Neural crest cell (in vitro differentiated cells): ENCODE measurements at places on chromosomes 11 and 22. TPM values are rescaled to one million over a fixed set of nuclear protein-coding genes. Genes with fewer than 3 reads are reported as not detected.

Gene HBD
- total RNA-seq, result not detected in 2 replicates

GRCh38 chr11:122045181-122045586 lies 70.8 kb downstream of the BLID start:
- no peak for DNase-seq

GRCh38 chr11:123700772-123701171 lies 40.7 kb downstream of the ZNF202 start:
- DNase-seq, result no peak

DNA sequence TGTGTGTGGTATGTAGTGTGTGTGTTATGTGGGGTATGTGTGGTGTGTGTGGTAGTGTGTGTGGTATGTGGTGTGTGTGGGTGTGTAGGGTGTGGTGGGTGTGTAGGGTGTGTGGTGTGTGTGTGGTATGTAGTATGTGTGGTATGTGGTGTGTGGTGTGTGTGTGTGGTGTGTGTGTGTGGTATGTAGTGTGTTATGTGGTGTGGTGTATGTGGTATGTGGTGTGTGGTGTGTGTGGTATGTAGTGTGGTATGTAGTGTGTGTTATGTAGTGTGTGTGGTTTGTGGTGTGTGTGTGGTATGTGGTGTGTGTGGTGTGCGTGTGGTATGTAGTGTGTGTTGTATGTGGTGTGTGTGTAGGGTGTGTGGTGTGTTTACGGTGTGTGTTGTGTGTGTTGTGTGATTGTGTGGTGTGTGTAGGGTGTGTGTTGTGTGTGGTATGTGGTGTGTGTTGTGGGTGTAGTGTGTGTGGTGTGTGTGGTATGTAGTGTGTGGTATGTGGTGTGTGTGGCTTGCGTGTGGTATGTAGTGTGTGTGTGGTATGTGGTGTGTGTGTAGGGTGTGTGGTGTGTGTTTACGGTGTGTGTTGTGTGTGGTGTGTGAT lies 4.2 kb upstream of the PPP6R2 start:
- no peak for DNase-seq

- DNase-seq, result no peak
Observed at GRCh38 chr11:32213223-32213622, 122.3 kb downstream of the RCN1 start.

DNA sequence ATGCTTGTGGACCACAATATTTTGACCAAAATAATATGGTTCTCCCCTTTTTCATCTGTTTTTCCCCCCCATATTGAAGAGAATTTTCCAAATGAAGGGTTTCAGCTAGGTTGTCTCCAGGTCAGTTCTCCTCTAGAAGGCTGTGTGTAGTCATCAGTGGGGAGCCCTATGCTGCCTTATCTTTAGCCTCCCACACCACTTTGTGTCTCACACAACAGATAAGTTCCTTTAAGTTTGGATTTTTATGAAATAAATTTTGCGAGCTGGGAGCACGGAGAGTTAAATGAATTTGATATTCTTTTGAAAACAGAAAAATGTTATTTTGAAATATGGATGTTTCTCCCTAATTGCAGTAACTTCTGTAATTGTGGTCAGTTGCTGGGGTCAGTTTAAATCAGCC lies 28.9 kb downstream of the PAX6 start:
- DNase-seq, result no peak

- DNase-seq, result no peak
Observed at GRCh38 chr11:117734601-117735024, 62.4 kb downstream of the DSCAML1 start.

Gene GAS2
- 3.3 and 3.4 TPM in 2 replicates for total RNA-seq

- DNase-seq, result no peak
Observed at GRCh38 chr11:101166038-101166437, 36.4 kb upstream of the PGR start.

Gene LRRC4C
- 5.2 and 5.5 TPM in 2 replicates for total RNA-seq

DNA sequence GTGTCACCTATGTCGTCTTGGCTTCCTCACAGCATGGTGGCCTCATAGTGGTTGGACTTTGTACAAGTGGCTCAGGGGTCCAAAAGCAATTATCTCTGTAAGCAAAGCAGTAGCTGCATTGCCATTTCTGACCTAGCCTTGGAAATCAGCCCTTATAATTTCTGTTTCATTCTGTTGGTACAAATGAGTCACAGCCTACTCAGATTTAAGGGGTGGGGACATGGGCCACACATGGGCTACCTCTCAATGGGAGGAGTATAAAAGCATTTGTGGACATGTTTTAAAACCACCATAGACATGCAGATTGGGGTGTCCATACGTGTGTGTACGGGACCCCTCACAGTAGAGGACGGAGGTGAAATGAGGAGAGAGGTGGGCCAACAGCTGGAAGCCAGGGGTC lies 41.6 kb downstream of the CHRDL2 start:
- DNase-seq, result no peak

- DNase-seq, result no peak
Observed at GRCh38 chr11:26993965-26994457, at the start of gene FIBIN. FIBIN (plus strand) TSS chr11:26994112; CDS start chr11:26994527, 415 bp downstream.

DNA sequence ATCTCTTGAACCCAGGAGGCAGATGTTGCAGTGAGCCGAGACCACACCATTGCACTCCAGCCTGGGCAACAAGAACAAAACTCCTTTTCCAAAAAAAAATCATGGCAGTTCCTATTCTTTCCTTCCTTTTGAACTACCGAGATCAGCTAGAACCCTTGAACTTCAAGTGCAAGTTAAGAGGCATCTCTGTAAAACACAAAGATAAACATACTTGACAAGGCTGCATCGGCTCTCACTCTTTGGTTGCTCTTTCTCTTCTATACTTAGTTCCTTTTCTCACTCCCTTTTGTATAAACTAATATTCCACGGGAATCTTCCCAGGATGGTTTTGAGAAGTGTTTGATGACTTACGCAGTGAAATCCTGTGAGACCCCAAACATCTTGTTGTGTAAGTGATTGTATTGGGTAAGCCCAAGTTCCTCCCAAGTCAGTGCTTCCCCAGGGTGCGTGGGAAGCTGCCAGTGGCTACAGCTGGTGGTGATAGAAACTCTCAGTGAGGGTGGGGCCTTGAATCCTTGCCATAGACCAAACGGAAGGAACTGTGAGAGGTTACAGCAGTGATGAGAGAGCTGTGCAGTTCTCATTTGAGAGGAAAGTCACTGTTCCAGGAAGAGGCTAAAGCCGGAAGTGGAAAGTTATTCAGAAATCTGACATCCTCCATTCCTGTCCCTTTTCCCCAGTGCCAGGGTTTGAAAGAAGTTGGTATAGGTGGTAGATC lies 24.1 kb upstream of the CDC42EP2 start:
- DNase-seq, result no peak

DNA sequence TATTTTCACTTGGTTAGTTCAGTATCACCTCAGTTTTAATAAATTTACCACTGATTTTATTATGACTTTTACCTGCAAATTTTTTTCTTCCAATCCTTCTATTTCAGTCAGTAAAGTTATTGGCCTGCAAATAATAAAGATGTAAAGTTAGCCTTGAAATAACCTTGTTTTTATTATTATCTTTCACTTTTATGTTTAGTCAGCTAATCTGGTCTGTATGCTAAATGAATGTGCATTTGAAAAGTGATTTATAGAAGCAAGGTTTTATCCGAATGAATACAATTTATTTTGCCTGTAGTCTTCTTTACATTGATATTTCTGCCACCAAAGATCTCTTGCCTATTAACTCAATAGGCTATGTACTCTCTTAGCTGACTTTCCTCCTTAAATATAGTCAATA lies 425.7 kb downstream of the CNTN5 start:
- DNase-seq, result no peak

DNA sequence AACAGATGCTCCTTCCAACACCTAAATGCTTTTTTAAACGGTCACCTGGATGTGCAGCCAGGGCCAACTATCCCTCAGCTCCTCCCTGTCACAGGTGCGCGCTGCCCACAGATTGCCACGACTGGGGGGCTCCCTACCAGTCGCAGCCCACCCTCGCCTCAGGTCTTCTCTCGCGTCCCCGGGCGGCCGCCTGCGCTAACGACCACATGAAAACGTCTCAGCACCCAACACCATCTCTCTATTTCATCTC lies 469 bp downstream of the ZBED5 start:
- no peak for DNase-seq

DNA sequence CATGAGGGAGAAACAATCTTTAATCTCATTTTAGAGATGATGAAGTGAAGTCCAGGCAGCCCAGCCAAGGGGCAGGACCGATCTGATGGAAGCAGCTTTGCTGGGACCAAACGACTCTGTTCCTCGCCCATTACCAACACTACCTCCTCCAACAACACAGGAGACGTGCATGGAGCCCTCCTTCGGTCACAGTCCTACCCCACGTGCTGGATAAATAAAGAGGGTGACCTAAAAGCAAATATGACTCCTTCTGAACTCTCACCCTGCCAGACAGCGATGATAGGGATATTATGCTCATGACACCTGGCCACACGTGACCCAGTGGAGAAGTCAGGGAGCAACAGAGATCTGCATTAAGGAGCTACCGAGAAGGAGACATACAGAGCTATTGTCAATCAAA lies 26.0 kb downstream of the SCGB1A1 start:
- DNase-seq, result no peak

DNA sequence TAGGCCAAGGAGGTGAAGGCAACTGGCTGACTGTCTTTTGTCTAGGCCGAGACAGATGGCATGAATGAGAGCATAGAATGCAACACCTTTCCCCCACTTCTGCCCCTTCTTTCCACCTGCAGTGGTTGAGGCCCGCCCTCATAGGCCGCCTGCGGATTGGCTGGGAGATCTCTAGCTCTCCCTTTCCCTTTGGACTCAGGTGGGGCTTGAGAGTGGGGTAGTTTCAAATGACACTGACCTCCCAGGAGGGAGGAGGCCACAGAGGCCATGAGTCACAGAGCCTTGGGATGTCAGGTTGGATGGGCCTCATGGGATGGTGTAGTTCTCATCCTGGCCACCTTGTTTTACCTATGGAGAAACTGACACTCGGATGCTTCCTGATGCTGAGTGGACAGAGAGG lies 9.1 kb downstream of the MICAL2 start:
- no peak for DNase-seq

Gene OR52E8
- total RNA-seq, result not detected in 2 replicates

DNA sequence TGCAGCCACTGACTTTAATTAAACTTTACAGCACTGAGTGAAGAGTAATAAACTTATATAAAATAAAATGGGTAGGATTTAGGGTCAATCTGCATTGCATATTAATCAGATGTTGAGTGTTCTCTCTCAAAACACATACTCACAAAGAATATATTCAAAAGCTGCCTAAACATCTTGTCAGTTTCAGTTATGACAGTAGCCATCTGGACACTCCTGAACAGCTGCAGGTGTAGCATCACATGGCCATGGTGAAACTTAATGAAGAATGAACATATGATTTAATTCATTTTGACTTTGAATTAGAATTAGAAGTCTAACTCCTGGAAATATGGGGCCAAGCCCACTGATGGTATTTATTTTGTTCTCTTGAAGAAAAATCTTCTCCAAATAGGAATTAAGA lies 684.3 kb upstream of the RAG2 start:
- no peak for DNase-seq

Gene OR56A1
- 0.14 and 0.16 TPM in 2 replicates for total RNA-seq

Gene TST
- 31.0 and 31.3 TPM in 2 replicates for total RNA-seq
